Stimulated activated CD4-positive, alpha-beta T cell treated with anti-CD3 and anti-CD28 coated beads, Interleukin-1b, Interleukin-23, amount 100 ng/mL, for 1 hour (primary cell): ENCODE measurements at places on chromosomes 1 and 21.

DNA sequence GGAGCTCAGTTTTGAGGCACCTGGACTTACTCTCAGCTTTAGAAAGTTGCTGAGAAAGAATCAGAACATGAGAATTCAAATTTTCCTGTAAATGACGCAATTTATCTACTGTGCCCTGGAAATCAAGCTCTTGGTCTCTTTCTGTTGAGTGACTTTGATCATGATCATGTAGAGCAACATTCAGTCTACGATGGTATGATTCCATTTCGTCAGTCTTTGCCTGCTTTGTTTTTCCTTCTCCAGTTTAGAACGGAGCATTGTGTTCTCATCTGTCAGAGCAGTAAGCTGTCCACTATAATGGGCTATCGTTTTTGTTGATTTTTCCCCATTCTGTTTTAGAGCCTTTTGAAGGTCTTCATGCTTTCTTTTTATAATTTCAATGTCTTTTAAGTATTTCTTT lies 20.7 kb downstream of the SFT2D2 start:
- no peak for DNase-seq

DNA sequence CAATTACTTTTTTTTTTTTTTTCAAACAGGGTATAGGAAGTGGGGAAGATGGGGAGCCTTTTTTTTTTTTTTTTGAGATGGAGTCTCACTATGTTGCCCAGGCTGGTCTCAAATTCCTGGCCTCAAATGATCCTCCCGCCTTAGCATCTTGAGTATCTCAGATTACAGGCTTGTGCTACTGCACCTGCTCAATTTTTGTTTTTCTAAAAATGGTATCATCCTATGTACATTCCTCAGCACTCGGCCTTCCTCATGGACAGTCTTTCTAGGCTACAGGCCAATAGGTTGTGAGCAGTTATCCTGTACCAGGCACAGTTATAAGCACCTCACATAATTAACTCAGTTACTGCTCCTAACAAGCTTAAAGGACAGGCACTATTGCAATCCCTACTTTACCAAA lies 132.1 kb upstream of the EDN2 start:
- DNase-seq: no peak

DNA sequence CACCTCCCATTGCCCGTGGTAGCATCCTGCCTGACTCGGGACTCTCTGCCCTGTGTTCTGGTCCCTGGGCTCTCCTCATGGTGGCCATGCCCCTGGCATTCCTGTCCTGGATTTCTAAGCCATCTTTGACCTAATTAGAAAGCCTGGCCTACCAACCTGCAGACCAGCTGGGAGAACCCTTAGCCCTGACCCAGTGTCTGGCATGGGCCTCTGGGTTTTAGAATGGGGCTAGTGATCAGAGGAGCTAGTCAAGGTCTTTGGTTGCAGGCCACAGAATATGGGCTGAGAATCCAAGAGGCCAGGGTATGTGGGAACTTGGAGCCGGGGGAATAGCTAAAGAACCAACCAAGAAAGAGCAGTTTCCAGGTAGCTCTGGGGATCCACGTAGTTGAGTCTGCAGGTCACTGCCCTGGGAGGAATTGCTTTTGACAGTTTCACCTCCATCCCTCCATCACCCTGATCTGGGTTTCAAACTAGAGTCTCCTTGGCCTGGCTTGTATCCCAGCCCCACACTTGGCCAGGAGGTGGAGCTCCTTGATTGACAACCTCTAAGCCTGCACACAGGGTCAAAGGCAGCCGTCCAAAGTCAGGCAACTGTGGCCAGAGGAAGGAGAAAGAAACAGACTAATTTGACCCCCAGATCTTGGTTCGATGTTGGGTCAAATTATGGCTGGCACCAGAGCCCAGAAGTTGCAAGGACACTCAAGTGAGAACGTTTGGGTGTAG lies 54.7 kb upstream of the ABCG1 start:
- DNase-seq: peak; percentile 27

DNA sequence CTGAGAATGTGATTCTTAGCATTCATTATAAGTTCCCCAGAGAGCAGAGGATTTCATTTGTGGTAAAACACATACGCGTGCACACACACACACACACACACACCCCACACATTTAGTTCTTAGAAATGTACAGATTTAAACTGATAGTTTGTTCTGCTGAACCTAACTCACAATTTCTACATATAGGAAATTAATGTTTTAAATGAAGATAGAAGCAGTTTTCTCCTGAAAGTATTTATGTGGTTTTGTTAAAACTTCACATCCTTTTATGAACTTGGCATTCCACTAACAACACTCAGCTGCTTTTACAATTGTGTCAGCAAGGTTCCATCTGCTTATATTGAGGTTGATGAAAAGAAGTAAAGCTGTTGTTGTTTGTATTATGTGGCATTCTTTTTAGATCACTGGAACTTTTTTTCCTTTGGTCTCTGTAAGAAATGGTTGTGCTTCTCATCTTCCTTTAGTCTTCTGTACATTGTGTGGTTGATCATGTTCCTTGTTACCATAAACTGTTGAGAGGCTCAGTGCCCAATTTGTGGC lies 41.6 kb downstream of the AK4 start:
- no peak for DNase-seq

- DNase-seq: no peak
These were observed 2.9 kb upstream of the EDN2 start for GRCh38 chr1:41487126-41488039.

DNA sequence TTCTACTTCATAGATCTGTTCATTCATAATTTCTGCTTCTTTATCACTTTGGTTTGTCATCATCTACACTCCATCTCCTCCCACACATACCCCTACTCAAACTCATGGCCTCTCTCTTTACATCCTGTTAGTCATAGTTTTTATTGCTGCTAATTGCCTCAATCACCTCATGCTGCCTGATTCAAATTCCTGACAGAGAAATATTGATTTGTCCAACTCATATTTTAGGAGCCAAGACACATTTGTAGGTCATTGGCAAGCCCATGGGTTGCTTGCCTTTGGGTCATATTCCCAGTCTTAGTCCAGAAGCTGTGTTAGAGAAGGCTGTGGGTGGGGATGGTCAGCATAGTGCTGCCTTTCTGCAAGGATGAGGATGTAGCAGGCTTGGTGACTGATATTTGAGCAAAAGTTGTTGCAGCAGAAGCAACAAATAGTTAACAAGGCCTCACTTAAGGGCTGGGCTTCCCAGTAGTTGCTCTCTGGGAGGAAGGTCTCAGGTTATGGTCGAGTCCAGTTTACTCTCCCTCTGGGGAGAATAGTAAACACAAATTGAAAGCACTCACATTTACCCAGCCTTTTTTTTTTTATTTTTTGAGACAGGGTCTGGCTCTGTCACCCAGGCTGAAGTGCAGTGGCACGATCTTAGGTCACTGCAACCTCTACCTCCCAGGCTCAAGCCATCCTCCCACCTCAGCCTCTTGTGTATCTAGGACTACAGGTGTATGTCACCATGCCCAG lies 22.4 kb upstream of the EPS15 start:
- no peak for DNase-seq

DNA sequence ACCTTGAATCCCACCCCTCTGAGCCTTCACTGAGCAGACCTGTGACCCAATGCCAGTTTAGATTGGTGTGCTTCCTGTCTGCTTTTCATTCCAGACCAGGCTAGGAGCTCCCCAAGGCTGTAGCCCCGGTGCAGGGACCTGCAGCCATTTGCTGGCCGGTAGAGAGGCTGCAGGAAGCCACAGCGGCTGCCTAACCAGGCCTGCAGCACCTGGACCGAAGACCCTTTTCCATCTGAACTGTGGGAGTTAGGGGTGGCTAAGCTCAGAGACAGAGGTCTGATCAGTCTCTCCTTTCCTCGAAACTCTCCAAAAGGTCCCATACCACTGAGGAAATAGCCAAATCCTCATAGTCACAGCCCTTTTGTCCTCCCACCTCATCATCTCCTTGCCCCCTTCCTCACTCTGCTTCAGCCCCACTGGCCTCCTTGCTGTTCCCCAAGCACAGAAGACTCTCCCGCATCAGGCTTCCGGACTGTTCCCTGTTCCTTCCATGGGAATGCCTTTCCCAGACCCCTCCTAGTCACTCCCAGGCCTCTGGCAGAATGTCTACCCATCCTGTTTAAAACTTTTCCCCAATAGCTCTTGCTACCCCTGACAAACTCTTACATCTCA lies 674 bp upstream of the TTC4 start:
- DNase-seq: no peak

GRCh38 chr1:66223681-66224080 lies 310.3 kb upstream of the SGIP1 start:
- no peak for DNase-seq

DNA sequence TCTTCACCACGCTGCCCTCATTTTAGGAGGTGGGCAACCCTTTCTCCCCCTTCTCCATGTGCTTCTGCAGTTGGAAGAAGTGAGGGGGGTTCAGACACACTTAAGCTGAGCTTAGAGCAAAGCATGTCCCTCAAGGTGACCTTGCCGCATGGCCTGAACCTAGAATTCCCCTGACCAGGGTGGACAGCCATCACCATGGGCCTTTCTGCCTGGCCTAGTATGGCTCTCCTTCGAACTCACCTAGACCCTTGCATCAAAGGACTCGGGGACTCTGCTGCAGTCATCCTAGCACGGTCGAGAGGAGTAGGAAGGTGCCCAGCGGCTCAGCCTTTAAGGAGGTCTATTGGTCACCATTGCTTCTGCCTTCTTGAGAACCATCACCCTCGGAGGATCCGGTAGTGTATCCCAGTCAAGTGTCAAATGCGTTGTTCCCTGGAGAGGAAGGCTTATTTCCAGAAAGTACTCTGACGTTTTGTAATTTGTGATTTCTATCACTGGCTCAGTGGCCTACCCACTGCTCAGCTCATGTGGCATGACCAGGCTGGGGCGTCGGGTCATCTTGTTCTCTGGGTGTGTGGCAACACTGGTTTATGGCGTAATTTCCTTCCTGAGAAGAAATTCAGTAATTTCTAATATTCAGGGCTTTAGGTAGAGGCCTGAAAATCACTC lies at the start of gene KCNE1:
Gene KCNE1, minus strand, starts transcription at position 424 of the 669 bp plus-strand sequence. CDS start 62,576 bp downstream, outside the sequence.
- DNase-seq: no peak
